ENCODE measurements at places on chromosomes 6 and 20. TPM values are rescaled to one million over a fixed set of nuclear protein-coding genes. Genes with fewer than 3 reads are reported as not detected.

DNA sequence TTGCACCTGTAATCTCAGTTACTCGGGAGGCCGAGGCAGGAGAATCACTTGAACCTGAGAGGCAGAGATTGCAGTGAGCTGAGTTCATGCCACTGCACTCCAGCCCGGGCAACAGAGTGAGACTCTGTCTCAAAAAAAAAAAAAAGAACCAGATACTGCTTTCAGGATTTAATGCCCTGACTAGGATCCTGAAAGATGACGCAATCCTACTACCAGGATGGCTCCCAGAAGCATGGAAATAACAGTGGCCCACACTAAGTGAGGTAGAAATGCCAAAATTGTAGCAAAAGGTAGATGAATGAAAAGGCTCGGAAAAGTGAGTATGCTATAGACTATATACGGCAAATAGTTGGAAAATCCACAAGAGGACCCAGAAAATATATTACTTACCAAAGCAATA lies 23.8 kb upstream of the KHDC1 start:
- DNase-seq, result no peak

DNA sequence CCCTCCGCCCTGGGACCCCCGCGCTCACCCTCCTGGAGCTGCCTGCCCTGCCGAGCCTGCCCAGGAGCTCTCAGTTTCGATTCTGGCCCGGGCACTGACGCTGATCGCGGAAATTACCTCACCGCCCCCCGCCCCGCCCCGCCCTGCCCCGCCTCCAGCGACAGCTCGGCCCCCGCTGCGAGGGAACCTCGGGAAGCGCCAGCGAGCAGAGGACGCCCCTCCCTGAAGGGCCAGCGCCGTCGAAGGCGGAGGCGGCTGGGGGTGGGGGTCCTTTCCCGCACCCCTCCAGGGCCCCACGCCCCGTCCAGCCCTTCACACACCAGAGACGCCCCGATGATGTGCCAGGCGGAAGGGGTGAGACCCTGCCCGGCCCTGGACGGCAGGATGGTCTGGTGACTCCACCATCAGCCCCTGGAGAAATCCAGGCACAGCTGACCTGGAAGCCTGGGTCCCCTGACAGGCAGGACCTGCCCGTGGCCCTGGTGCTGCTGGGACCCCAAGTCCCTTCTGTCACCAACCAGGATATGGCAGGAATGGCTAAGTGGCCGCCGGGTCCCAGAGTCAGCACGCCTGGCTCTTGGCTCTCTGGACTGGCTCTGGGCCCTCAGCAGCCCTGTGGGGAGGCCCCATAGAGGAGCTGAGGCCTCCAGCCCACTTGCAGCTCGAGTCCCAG lies at the start of gene HELZ2:
Gene HELZ2, minus strand, starts transcription at position 84 of the 673 bp plus-strand sequence. CDS start 1,854 bp downstream, outside the sequence.
- peak; percentile 82 for DNase-seq

- no peak for DNase-seq
Observed at GRCh38 chr6:102114402-102114801, 720.9 kb downstream of the GRIK2 start.

GRCh38 chr6:126701676-126702560 lies 362.0 kb downstream of the CENPW start:
- DNase-seq, result no peak

GRCh38 chr6:96520171-96521115 lies 1.2 kb upstream of the UFL1 start:
- peak; percentile 26 for DNase-seq

DNA sequence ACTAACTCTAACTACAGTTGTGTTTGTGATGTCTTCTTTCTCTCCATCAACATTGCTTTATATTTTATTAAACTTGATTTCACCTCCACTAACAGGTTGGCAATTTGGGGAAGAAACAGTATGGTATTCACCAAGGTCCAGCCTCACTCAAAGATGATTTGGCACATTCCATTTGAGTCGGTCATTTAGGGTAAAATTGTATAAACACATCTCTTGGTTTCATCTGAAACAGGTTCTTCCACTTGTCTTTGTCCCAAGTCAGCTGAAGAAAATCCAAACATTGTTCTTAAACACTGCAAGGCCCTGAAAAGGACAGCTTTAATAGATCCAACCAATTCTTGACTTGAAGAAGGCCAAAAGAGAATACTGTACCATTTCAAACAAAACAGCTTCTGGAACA lies 104.9 kb upstream of the NT5E start:
- no peak for DNase-seq

DNA sequence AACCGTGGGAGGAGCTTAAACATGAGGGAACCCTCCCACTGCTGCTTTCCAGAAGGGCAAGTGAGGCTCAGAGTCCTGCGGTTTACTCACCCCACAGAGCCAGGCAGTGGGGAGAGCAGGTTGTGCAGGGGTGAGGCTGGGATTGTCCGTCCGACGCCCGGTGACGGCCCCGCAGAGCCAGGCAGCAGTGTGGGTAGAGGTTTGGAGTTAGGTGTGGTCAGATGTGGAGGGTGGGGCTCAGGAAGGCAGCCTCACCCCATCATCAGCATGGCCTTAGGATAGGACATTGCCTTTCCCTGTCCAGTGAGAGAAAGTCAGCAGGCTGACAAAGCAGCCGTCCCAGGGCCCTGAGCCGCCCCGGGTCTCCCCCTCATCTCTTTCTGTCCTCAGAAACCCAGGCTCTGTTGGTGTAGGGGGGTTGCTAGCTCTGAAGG lies 234.6 kb downstream of the DLL1 start:
- DNase-seq, result no peak

DNA sequence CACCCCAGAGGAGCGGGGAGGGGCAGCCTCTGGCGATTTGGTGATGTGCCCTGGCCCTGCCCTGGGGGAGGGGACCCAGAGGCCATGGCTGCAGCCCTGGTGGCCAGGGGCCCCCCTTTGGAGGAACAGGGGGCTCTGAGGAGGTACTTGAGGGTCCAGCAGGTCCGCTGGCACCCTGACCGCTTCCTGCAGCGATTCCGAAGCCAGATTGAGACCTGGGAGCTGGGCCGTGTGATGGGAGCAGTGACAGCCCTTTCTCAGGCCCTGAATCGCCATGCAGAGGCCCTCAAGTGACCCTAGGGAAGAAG lies 10.9 kb downstream of the NFKBIL1 start:
- DNase-seq, result no peak

DNA sequence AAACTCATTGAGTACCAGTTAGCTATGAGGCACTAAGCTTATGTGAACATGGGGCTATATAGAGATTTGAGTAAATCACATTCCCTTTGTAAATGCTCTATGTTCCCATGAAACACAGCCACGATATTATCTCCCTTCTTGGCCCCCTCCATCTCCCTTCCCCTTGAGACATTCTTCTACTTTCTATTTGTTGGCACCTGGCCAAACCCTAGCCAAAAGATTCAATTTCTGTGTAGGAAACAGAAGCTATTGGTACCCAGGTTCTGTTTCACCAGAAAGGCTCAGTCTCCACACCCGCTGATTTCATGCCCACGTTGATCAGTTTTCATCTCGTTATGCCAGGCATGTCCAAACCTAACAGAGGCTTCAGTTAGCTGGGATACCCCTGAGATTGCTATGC lies 145.5 kb upstream of the LAMP5 start:
- no peak for DNase-seq

DNA sequence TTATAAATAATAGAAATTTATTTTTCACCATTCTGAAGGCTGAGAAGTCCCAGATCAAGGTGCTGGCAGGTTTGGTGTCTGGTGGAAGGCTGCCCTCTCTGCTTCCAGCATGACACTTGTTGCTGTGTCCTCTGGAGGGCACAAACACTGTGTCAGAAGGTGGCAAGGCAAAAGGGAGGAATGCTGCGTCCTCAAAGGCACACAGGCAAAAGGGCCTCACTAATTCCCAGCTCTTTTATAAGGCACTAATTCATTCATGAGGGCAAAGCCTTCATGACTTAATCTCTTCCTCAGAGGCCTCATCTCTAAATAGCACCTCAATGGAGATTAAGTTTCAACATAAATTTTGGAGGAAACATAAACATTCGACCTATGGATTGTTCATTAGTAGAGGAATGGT lies 209.5 kb upstream of the SMLR1 start:
- DNase-seq, result no peak

The MMP24 gene
- 52.3 TPM for total RNA-seq

The BFSP1 gene
- 0.99 TPM for total RNA-seq

DNA sequence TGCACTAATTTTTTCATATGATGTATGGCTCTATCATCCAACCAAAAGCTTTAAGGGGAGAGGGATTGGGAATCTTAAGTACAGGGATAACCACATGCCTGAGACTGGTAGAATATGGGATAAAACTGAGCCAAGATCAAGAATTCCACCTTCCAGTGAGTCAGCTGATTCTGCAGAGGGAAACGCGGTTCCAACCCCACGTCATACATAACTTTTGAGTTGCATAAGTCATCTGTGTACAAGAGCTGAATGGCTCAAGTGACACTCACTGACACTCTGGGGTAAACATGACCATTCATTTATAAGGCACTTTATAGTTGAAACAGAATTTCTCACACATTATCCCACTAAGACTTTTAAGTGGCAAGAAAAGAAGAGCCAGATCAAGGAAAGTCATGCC lies 16.4 kb downstream of the TRIM27 start:
- no peak for DNase-seq

- peak; percentile 1 for DNase-seq
Observed at GRCh38 chr20:63315731-63316491, 22.9 kb downstream of the COL20A1 start.

GRCh38 chr20:57496592-57496991 lies 28.3 kb downstream of the CTCFL start:
- no peak for DNase-seq

- DNase-seq, result peak; percentile 34
Observed at GRCh38 chr6:164107297-164107995, 692.9 kb downstream of the QKI start.

The ADRM1 gene
- 328 TPM for total RNA-seq

DNA sequence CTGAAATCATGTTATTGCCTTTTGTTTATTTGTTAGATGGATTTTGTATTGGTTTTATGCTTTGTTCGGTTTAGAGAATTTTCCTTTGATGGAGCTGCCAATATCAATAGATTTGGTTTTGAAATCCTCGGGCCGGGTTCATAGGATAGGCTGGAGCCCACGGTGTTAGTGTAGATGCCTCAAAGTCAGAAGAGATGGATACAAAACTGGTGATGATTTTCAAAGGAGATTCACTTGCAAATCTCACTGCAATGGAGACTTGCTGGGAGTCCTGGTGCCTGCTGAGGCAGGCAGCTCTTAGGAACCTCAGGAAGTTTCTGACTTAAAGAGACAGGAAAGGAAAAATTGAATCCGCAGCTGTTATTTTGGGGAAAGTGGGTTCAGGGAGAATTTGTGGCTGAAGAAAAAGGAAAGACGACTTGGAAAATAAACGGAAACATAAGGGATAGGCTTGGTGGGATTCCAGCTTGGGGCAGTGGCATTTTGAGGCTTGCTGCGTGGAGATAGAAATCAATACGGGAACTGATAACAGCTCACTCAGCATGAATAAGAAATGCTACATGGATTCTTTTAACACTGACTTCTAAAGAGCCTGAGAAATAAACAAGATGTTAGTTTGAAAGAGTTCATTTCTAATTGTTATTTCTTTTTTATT lies 241.6 kb downstream of the PHACTR1 start:
- no peak for DNase-seq

DNA sequence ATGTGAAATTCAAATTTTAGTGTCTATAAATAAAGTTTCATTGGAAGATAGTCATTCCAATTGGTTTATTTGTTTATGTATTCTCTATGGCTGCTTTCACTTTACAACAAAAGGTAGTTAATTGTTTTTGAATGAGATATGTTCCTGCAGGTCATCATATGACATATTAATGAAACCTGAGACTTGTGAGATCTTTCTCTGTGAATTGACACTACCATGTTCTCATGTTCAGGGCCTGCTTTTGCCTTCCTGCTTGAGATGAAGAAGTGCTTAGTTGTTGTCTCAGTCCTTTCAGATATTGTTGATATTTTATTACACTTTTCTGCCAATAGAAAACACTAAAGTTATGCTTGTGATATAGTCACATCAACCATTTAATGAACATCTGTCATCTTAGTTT lies 132.5 kb downstream of the UTRN start:
- DNase-seq, result no peak

- DNase-seq, result no peak
Observed at GRCh38 chr20:21503345-21503744, 10.5 kb downstream of the NKX2-2 start.

The PI16 gene
- not detected for total RNA-seq

GRCh38 chr6:129359811-129360681 lies 349.9 kb downstream of the ARHGAP18 start:
- no peak for DNase-seq

DNA sequence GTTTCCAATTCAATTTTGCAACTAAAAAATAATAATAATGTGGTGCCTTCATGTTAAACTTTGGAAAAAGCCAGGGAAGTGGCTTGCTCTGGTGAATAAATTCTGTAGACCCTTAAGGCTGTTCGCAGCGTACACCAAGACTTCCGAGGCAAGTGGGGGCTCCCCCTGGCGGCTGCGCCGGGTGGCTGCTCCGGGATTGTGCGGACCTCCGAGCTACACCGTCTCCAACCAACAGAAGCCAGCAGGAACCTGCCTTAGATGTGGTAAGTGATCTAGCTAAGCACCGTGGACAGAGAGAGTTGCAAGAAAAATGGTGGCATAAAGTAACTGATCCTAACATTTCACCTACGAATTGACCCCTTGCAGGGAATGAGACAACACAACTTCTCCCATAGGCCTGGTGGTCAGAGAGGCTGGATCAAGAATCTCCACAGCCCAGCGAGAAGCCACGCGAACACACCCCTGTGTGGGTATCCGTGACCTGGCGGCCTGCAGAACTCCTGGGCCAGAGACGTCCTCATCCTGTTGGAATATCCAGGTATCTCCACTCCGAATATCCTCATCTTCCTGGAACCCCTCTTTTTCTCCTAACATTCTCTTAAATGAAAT lies 69.6 kb downstream of the TBXT start:
- peak; percentile 68 for DNase-seq

DNA sequence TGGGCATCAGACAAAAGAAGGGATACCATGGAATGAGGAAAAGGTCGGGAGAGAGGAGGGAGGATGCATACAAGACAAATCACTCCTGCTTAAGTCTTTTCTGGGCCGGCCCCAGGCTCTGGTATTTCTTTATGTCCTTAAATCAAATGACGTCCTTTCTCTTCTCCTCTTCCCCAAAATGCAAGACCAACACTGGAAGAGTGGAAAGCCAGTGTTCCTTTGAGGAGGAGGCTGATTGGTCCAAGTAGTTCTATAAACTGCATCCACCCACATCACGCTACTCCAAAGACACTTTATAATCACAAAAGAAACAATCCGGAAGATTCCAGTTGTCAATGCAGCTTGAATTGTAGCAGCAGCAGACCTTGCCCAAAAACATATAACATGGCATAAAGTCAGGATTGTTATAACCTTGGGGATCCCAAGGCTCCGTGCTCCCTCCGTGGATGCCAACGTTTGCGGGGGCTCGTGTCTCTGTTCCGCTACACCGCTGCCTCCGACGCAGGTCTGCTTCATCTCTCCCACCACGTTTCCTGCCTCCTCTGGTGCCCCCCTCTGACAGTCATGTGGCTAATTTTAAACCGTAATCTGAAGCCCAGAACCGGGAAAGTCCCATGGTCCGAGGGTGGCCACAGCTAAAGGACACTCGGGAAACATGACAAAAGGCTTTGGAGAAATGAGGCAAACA lies 47.1 kb downstream of the MCUR1 start:
- DNase-seq, result no peak

The PSORS1C2 gene
- total RNA-seq, result not detected

The MRPS18A gene
- total RNA-seq, result 41.1 TPM

The HSPA1L gene
- total RNA-seq, result 0.39 TPM

The PACRG gene
- total RNA-seq, result not detected

The EFCAB8 gene
- total RNA-seq, result not detected
